ENCODE measurements at places on chromosomes 6 and 20.

GRCh38 chr6:38499529-38500096 is 140.1 kb downstream of the BTBD9 start:
- no peak for DNase-seq

DNA sequence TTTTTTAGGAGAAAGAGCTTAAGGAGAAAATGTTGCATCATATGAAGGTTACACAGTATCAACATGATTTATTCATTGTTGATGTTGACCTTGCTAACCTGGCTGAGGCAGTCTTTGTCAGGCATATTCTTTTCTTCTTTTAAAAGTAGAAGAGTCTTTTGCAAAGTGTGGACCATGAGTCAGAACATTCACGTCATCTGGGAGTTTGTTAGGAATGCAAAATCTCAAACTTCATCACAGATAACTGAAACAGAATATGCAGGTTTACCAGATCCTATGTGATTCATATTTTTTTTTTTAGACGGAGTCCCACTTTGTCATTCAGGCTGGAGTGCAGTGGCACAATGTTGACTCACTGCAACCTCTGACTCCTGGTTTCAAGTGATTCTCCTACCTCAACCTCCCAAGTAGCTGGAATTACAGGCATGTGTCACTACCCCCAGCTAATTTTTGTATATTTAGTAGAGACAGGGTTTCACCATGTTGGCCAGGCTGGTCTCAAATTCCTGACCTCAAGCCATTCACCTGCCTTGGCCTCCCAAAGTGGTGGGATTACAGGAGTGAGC is 530.4 kb upstream of the BTBD3 start:
- peak; percentile 70 for DNase-seq

DNA sequence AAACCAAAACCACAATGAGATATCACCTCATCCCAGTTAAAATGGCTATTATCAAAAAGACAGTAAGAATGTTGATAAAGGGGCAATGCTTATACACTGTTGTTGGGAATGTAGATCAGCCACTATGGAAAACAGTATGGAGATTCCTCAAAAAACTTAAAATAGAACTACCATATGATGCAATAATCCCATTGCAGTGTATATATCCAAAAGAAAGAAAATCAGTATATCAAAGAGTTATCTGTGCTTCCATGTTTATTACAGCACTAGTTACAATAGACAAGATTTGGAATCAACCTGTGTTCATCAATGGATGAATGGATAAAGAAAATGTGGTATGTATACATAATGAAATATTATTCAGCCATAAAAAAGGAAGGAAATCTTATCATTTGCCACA is 3.5 kb upstream of the FABP7 start:
- DNase-seq, result no peak

DNA sequence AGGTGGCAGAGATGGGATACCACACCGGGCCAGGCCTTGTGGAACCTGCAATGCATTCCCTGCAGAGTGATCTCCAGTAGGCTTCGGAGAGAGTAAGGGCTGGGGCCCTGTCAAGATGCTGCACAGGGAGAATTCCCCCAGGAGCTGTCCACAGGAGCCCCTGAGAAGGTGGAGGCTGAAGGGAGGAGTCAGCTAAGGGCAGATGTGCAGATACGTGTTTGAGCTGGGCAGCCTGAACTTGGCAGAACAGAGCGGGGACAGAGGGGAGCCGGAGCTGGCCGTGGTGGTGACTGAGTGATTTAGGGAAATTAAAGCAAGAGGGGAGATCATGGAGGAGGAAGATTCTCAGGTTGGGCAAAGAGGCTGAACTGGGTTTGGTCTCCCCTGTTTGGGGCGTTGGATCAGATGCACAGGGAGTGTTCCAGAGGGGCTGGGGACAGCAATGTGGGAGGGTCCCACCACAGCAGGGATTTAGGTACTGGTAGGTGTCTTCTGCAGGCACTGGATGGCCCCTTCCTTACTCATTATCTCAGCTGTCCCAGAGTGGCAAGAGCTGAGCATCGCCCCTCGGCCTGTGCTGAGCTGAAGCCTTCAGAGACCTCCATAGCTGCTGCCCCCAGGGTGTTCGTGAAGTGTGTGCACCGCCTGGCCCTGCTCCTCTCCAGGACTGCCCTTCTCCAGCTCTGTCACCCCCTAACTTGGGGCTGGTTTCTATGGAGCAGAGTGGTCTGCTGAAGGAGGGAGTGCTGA is 3.8 kb upstream of the NCR2 start:
- DNase-seq, result no peak

DNA sequence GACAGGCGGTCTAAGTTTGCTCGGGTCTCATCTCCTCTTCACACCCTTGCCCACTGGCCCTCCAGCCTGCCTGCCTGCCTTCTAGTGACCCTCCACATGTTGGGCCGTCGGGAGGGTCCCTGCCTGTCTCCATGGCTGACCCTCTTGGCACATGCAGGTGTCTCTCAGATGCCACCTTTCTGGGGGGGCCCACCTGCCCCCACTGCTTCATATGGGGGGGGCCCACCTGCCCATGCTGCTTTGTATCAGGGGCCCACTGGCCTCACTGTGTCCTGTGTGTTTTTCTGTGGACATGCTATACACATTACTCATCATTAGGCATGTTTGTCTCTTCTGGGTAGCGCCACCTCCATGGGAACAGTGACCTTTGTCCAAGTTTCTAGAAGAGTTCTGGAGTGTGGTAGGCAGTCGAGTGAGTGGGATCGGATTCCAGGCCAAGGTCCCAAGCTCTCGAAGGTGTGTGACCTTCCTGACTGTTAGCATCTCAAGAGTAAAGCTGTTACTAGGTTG is 40.4 kb upstream of the KIF25 start:
- no peak for DNase-seq

GRCh38 chr20:16314748-16315159 is 258.5 kb downstream of the KIF16B start:
- no peak for DNase-seq

DNA sequence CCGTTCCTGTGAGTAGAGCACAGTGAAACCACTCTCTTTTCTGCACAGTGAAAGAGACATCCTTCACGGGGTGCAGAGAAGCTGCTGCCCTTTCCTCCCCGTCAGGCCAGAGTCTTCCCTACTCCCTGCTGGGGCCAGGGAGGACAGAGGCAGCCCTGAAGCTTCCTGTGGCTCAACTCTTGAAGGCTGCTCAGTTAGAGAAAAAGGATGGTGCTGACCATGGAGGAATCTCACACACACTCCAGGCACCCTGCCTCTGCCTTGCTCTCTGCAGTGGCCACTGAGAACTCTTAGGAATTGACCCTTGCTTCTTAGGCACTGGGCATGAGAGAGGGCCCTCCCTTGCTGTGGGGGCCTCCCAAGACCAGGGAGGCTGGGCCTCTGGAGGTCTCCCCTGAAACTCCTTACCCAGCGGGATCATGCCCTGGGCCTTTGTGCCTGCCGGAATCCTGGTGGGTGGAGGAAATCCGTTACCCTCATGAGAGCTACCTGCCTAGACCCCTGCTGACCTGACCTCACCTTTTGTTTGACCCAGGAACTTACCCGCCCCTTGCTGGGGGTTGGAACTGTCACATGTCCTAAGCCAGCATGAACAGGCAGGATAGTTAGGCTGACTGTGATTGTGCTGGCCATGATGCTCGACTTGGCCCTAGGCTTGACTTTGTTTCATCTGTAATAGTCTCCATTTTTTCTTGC is 65.0 kb upstream of the CD93 start:
- DNase-seq, result no peak

GRCh38 chr6:116287689-116288282 is 8.1 kb upstream of the TSPYL1 start:
- DNase-seq, result no peak

DNA sequence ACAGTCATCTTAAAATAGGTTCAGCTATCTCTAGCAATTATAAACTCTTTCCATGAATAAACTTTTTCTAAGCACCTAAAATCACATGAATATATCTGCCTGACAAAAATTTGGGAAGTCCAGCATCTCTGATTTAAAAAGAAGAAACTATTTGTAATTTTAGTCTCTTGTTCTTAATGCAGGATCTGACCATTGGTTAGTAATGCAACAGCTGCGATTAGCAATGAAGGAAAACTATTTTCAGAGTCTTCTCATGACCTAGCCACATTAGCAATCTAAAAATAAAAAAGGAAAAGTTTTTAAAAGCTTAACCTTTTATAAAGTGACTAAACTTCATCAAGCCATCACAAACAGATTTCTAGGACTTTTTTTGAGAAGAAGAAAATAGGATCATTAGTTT is 97.5 kb downstream of the PTPRK start:
- DNase-seq, result no peak
